ENCODE measurements at places on chromosomes 16 and 17.

DNA sequence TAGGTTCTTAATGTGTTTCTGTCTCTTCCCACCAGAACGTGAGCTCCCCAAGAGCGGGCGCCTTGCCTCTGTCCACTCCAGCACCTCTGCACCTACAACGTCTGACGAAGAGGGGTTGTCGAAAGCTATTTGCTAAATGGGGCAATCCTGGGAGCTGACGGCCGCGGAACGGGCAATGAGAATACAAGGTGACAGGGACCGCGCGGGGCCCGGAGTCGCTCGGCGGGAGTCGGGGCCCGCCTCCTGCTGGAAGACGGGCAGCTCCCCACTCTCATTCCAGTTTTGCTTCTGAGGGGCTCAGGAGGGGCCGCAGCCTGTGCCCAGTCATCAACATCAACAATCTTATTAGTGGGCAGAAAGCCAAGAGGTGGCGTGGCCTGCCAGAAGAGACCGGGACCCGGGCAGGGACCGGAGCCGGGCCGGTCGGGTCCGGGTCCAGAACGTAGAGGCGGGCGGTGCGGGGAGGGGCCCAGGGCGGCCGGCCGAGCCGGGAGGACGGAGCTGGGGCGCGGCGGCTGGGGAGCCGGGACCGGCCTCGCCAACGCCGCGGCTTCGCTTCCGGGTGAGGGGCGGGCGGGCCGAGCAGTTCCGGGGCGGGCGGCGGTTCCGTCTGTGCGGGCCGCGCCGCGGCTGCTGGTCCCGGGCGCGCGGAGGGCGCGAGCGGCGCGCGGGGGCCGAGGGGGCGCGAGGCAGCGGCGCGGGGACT lies at the start of gene MOSMO:
Gene MOSMO, plus strand, starts transcription at position 603 of the 706 bp plus-strand sequence. CDS start 191 bp downstream, outside the sequence.
- peak; percentile 41 for DNase-seq

GRCh38 chr17:10216213-10216938 lies 18.0 kb upstream of the GAS7 start:
- no peak for DNase-seq

DNA sequence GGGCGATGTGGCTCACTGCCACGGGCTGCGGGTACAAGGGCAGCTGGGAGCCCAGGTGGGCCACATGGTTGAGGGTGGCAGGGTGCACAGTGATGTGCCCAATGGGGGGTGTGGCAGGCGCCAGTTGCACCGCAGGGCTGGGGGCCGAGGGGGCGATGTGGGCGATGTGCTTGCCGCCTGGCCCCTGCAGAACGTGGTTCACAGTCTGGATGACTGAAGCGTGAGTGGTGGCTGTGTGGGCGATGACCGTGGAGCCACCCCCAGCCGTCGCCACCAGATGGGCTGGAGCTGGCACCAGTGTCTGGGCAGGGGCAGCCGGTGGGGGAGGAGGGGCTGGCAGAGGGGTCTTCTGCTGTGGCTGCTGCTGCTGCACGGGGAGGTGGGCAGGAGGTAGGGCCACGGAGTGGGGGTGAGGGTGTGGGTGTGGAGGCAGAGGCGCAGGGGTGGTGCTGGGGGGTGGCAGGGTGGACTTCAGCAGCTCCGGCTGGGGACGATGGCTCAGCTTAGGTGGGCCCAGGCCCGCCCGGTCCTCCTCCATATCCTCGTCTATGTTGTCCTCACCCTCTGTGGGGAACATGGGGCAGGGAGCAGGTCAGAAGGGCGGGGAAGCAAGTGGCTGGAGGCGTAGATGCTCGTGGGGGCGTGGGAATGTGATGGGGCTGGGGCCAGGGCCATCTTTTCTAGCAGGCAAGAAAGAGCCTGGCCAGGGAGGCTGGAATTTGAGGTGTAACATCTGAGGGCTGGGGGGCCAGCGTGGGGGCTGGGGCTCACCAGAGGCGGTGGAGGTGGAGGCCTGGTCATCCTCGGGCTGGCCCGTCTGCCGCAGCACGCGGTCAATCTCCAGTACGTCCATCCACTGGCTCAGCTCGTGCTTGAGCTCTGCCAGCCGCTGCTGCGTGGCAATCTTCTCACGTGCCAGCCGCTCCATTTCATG lies 13.5 kb downstream of the MNT start:
- DNase-seq, result no peak

DNA sequence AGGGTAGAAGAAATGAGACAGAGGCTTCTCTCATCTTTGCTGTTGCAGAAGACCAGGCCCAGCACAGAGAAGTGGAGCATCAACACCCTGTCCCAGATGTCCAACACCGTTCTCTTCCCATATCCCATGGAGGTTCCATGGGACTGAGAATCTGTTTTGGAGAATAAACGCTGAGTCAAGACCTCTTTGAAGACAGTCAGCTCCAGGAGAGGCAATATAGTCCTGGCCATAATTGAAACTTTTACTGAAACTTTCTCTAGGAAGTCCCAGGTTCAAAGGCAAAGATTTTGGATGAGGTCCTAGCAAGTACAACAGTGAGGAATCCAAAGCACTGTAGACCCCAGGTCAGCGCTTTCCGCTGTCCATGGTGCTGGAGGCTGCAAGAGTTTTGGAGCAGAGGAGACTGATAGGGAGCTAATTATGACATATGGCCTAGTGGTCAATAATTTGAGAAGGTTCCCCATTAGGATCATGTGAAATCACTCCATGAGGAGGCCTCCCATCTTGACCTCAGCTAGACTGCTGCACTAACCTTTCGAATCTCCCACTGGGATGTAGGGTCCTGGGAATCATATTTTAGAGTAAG lies 36.0 kb downstream of the OSBPL7 start:
- DNase-seq, result no peak

- DNase-seq, result no peak
Observed at GRCh38 chr17:83198366-83199341, 119.2 kb downstream of the METRNL start.

- no peak for DNase-seq
Observed at GRCh38 chr17:38693700-38694329, 11.3 kb upstream of the MLLT6 start.

- DNase-seq, result no peak
Observed at GRCh38 chr17:32265192-32265923, at the start of gene RHBDL3. Gene RHBDL3, plus strand, starts transcription at chr17:32265832. Its CDS starts 358 bp downstream, at chr17:32266190.

- peak; percentile 78 for DNase-seq
Observed at GRCh38 chr17:29613352-29613837, 9.3 kb downstream of the CORO6 start.

DNA sequence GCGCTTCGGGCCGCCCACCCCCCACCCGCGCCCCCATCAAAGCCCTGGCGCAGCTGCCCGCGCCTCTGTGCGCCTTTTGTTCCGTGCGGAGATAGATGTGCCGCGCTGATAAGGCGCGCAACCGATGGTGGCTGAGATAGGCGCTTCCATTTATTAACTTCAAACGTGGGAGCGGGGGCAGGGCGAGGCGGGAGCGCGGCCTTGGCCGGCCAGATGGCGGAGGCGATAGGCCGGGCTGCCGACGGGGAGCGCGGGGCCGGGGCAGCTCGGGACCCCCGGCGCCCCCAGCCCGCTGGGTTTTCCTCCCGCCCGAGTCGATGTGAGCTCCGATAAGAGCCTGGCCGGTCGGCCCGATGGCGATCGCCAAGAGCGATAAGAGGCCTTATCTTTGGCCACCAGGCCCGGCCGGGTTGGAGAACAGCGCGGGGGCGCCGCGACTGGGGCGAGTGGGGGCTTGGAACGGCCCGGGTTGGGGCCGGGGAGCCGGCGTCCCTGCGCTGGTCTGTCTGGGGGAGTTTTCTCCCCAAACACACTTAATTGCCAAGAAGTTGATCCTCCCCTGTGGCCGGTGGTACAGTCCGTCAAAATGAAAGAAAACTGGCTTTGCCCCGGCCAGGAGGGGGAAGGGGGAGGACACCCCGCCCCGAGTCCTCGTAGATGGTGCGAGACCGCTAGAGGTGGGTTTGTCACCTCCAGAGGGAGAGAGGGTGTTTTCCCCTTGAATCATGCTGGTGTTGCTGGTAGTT lies 2.7 kb downstream of the ZFPM1 start:
- DNase-seq, result peak; percentile 54

DNA sequence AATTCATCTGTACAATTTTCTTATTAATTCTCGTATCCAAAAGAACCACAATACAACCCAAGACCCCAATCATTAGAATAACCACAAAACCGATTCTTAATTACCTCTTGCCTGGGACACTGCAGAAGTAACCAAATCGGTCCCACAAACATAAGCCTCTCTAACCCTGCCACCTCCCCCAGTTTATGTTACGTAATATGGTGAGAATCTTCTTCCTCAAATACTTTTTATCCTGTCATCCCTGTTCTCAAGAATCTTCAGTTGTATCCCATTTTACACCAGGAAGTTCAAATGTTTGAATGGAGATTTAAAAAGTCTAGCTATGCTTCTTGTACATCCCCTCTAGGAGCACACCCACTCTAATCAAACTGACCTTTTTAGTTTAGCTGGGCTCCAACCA lies 269.3 kb upstream of the TBX2 start:
- DNase-seq, result no peak

DNA sequence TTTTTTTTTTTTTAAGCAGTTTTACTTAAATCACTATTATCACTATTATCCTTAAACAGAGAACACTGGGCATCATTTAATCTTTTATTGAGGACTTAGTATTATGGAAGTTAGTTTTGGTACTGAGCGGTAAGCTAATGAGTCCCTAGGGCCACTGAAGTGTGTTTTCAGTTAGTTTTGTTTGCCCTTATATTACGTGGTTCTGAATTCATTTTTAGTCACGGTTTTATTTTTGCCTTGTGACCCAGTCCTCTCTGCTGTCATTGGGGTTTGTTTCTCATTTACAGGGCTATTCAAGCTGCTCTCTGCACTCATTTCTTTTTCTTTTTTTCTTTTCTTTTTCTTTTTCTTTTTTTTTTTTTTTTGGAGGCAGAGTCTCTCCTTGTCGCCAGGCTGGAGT lies 17.3 kb downstream of the RABEP1 start:
- no peak for DNase-seq

DNA sequence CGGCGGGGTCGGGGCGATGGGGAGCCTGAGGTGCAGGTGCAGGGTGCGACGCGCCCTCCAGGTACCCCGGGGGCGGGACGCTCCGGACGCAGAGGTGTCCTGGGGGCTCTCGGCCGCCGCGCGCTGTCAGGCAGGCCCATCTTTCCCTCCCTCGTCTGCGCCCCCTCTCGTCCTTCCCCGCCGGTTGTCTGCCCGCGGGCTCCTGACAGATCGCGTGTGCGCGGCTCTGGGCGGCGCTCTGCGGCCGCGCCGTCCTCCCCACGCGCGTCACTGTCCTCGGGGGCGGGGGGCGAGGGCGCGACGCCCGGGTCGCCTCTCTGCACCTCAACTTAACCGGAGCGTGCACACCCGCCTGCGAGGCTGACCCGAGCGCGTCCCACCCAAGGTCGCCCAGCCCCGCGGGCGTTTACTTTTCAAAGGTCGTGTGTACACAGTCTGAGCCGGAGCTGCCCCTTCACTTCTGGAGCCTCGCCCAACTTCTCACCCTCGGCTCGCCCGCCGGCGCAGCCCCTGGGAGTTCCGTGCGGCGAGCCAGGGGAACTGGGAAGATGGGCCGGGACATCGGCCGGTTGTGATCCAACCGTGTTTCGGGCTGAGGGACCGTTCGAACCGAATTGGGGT lies 512 bp downstream of the AKAP1 start:
- DNase-seq, result peak; percentile 16

- no peak for DNase-seq
Observed at GRCh38 chr17:16150251-16150856, 65.0 kb downstream of the NCOR1 start.

DNA sequence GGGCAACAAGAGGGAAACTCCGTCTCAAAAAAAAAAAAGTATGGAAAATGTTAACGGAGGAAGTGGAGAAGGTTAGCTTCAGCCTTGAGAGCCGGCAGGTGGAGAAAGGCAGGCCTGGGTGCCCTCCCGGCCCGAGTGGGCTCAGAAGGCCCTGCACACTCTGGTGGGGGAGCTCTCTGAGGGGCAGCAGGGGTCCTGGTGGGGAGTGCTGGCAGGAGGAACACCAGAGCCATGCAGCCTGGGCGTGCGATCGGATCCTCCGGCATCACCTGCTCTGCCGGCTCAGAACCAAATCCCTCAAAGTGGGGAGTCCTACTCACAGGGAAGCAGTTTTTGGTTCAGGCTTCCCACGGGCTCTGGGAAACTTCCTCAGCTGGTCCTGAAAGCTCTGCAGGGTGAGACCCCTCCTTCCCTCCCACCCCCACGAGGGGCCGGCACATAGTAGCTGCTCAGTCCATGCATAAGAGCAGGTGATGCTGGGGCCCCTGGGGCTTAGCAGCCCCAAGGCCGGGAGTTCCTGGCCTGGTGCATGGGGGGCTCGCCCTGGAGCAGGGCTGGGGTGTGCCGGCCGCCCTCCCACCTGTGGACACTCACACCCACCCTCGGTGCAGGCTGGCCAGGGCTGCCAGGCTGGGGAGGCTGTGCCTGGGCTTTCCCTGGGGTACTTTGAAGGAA lies 1.2 kb downstream of the FN3K start:
- DNase-seq, result no peak

GRCh38 chr17:43070257-43070656 lies 45.2 kb downstream of the RND2 start:
- no peak for DNase-seq
